Hematopoietic multipotent progenitor cell treated with erythropoietin and hydrocortisone succinate and interleukin-3 and kit ligand, for 4 days (in vitro differentiated cells): ENCODE measurements at places on chromosomes 7 and 10.

GRCh38 chr10:35412900-35413491 lies 76.7 kb downstream of the CCNY start:
- DNase-seq: peak; percentile 50

- peak; percentile 40 for DNase-seq
These were observed 8.6 kb upstream of the INHBA start for GRCh38 chr7:41711283-41712064.

- DNase-seq: no peak
These were observed 196.3 kb downstream of the JCAD start for GRCh38 chr10:29862923-29863614.

GRCh38 chr7:137818036-137818435 lies 28.7 kb downstream of the DGKI start:
- no peak for DNase-seq

GRCh38 chr10:23558361-23558799 lies 119.5 kb downstream of the OTUD1 start:
- no peak for DNase-seq

- DNase-seq: no peak
These were observed 20.0 kb downstream of the COPG2 start for GRCh38 chr7:130648580-130648979.

DNA sequence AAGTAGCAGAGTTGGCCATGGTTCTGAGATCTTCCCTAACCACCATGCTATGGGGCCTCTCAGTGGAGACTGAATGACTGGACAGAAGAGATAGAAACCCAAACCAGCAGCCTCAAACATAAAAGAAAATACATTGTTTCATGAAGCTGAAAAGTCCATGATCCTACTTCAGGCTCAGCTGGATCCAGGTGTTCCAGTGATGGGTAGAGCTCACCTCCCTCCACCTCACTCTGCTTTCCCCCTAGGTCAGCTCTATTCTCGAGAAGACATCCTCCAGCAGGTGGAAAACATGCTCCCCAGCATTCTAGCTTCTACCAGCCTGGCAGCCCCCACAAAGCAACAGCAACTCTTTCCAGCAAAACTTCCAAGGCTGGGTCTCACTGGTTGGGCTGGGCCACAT lies 132.1 kb downstream of the OAT start:
- no peak for DNase-seq

GRCh38 chr7:108299251-108299973 lies 156.8 kb downstream of the NRCAM start:
- no peak for DNase-seq
